ENCODE measurements at places on chromosomes 13 and 19. TPM values are rescaled to one million over a fixed set of nuclear protein-coding genes. Genes with fewer than 3 reads are reported as not detected.

OR7C1 gene
- not detected for total RNA-seq

LMTK3 gene
- total RNA-seq = 2.8 TPM

ZNF44 gene
- 3.2 TPM for total RNA-seq

NLRP7 gene
- total RNA-seq = not detected

ZNF723 gene
- not detected for total RNA-seq

DKKL1 gene
- not detected for total RNA-seq

KLHL26 gene
- 2.7 TPM for total RNA-seq

DAND5 gene
- total RNA-seq = not detected

RFPL4A gene
- total RNA-seq = not detected

KLF2 gene
- total RNA-seq = not detected

GJA3 gene
- total RNA-seq = 0.78 TPM

TEX101 gene
- total RNA-seq = not detected

FUZ gene
- total RNA-seq = 11.5 TPM

COL4A2 gene
- 178 TPM for total RNA-seq

MIA gene
- 2.1 TPM for total RNA-seq

DCT gene
- total RNA-seq = not detected

USHBP1 gene
- total RNA-seq = not detected

PRRG2 gene
- 8.2 TPM for total RNA-seq

ANKLE1 gene
- total RNA-seq = 0.76 TPM

CEACAM6 gene
- total RNA-seq = 0.23 TPM

MIPEP gene
- 23.8 TPM for total RNA-seq

TLE2 gene
- 1.5 TPM for total RNA-seq

ZNF66 gene
- total RNA-seq = 1.2 TPM

RASAL3 gene
- total RNA-seq = not detected

CPB2 gene
- total RNA-seq = not detected

ELSPBP1 gene
- total RNA-seq = not detected

S1PR5 gene
- 27.2 TPM for total RNA-seq

HOMER3 gene
- total RNA-seq = 173 TPM

SIGLEC8 gene
- total RNA-seq = not detected

PPP6R1 gene
- 33.8 TPM for total RNA-seq

PINLYP gene
- 6.6 TPM for total RNA-seq

SIAH3 gene
- total RNA-seq = 0.04 TPM

ISOC2 gene
- 132 TPM for total RNA-seq

LILRA6 gene
- not detected for total RNA-seq

ZNF580 gene
- 8.3 TPM for total RNA-seq

KIR2DL1 gene
- not detected for total RNA-seq

SMARCA4 gene
- 97.7 TPM for total RNA-seq

NKG7 gene
- total RNA-seq = not detected

GPR183 gene
- not detected for total RNA-seq

ZNF737 gene
- 8.6 TPM for total RNA-seq

C19orf73 gene
- 4.1 TPM for total RNA-seq

URI1 gene
- 49.1 TPM for total RNA-seq

FAM32A gene
- 77.2 TPM for total RNA-seq

IFNL1 gene
- not detected for total RNA-seq

ADAT3 gene
- 4.8 TPM for total RNA-seq

ZNF837 gene
- 3.7 TPM for total RNA-seq
